NCI-H2081 (cell line): ENCODE measurements at places on chromosomes 5 and 9.

DNA sequence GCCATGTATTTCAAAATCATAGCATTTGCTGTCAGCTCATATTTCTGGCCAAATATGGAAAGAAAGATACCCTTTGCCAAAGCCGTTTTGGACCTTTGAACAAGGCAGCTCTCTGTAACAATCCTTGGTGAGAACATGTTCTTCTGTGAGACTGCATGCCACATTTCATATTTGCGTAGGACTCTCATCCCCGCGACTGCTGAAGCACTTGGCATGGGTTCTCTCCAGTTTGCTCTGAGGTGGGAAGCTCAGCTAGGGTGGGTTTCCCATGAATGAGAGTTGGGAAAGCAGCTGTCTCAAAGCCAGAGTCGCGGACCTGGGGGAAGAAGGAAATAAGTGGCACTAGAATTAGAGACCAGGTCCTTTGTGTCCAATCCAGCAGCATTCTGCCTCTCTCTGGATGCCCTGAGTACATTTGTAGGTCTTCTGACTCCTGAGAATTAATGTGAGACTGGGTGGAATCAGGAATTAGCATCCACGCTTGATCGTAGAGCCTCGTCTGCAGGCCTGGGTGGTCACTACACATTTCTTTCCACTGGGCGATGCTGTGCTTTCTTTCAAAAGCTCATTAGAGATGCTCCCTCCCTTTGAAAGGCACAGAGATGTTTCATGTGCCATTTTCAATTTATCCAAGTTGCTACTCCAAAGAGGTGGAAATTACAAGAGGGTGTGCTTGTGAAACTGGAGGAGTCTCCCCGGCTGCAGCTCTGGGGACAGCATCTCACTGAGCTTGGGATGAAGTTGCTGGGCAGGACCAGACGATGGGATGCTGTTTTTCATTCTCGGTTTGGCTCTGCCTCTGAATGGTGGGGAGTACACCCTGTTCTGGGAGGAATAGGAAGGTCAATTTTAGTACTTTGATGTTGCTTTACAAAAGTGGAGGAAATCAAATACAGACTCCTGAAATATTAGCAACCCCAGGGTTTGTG is 197.2 kb downstream of the GADD45G start:
- no peak for DNase-seq

DNA sequence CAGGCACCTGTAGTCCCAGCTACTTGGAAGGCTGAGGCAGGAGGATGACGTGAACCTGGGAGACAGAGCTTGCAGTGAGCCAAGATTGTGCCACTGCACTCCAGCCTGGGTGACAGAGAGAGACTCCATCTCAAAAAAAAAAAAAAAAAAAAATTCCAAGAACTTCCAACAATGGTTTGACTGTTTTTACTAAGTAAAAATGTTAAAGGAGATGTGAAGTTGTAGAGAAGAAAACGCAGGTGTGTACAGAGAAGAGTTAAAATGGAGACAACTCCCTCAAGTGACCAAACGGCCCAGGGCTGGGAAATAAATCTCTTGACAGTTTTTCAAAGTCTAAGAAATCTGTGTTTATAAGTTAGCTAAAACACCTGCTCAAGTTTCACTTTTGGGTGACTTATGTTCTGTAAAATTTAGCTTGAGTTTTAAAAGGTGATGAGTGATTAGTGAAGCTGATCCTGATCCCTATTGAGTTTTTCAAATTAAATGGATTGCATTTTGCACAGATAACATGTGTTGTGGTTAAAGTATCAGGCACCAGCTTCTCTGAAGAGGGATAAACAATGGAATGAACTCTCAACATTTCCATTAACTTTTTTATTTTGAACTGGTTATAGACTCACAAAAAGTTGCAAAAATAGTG is 255.2 kb upstream of the CD180 start:
- no peak for DNase-seq

DNA sequence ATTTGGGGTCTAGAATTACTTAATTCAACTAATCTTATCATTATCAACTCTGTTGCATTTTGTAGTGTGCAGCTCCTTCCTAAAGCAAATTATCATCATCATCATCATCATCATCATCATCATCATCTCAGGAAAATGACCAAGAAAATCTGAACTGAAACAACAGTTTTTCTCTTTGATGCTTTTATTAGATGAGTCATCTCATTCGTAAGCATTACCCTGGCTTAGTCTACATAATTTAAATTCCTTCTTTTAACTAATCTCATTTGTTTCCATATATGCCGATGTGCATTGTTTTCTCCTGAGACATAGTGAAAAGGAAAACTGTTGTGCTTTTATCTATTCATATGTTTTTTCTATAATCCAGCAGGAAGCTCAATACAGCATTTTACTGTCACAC is 173.0 kb upstream of the PDE4D start:
- DNase-seq, result no peak

DNA sequence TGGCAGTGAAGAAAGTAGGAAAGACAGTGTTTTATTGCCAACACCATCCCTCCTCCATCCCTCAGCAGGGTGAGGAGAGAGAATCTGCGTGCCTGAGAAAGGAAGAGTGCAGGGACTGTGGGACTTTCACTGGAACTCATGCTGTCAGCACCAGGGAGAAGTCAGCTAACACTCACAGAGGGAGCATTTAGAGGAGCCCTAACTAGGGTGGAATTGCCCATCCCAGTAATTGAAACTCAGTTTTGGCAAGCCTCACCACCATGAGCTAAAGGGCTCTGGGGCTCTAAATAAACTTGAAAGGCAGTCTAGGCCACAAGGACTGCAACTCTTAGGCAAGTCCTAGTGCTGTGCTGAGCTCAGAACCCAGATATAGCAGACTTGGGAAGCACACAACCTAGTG is 622.3 kb downstream of the SEMA5A start:
- no peak for DNase-seq

DNA sequence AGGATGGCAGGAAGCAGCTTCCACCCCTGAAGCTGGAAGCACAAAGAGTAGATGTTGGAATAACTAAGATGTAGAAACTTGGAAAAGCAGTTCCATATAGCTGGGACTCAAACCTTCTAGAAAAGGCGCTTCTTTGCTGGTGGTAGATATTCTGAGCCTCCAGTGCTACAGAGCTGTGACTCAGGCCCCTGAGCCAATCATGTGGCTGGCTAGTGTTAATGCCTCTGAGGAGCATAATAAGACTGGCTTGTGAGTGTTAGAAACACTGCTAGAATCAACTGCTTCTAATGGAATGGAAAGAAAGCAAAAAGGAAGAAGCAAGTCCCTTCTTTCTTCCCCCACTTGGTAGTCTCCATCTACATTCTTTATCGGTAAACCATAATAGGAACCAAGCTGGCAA is 234.2 kb upstream of the DMAC1 start:
- no peak for DNase-seq

DNA sequence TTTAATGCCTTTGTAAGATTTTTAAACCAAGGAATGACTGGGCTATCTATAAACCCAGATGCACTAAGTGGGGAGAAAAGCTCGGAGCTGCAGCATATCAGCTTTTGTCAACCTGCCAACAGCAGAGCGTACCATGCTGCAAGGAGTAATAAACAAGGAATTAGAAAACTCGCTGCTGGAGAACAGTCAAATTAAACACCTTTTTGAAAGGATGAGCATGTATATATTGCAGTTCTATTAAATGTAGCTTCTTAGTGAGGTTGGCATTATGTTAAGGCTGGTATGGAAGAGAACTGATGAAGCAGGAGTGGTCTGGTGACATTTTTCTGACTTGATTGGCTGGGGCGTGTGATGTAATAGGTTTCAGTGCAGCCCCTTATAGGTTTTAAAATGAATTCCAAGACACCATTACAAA is 74.7 kb downstream of the PIK3R1 start:
- DNase-seq, result no peak

DNA sequence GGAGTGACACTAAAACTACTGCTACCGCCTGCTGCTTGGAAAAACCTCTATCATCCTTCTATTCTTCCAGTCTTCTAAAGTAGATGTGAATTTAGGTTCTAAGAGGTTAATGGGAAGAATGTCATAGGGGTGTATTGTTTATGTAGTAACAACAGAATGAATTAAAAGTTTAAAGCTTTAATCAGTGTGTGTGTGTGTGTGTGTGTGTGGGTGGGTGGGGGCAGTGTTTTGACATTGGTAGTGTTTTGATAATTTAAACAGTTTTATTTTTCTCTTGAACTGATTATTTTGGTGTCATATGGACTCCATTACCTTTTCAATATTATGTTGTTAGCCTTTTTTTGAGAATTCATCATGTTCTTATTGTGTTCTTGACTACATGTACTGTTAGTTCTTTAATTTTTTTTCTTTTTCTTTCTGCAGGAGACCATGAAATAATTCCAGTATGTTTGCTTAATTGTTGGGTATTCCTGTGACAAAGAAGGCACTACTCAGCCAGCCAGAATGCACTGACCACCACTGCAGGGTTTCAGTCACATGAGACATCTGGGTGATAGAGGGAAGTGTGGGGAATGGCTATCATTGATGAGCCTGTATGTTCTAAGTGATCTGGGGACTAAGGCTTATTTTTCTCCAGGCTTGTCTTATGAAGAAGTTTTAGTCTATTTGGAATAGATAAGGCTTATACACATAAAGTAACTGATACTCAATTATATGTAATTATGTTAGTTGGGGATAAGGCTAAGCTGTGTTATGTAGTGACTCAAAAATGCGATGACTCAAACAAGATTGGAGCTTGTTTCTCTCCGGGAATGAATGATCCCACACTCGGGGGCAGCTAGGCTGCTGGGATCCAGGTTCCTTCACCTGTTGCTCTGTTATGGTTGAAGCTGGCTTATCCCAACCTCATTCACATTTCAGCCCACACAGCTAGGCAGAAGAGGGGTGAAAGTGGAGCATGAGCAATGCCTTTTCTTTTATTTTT is 50.2 kb upstream of the ACTBL2 start:
- no peak for DNase-seq

- DNase-seq, result no peak
Observed at GRCh38 chr9:16954040-16954439, 83.6 kb upstream of the BNC2 start.

GRCh38 chr5:73176250-73176649 is 3.3 kb downstream of the TMEM174 start:
- no peak for DNase-seq

DNA sequence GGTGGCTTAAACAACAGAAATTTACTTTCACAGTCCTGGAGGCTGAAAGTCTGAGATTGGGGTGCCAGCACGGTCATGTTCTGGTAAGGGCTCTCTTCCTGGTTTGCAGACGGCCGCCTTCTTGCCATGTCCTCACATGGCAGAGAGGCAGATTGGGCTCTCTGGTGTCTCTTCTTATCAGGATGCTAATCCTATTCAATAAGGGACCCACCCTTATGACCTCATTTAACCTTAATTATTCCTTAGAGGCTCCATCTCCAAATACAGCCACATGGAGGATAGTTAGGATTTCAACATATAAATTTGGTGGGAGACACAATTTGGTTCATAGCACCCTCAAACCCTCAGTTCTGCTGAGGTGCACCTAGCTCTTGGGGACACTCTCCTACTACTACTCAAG is 180.4 kb downstream of the DAB2IP start:
- DNase-seq, result no peak

DNA sequence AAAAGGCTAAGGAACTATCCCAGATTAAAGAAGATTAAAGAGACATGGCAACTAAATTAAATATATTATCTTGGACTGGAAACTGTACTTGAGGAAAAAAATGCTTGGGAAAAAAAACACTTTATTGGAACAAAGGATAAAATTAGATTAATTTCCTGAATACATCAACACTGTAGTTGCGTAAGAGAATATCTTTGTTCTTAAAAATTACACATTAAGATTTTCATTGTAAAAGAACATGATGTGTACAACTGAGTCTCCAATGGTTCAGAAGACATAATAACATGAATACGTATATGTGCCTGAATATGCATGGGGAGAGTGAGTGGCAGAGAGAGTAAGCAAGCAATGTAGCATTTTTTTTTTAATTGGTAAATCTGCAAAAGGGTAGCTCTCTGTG is 2.8 kb downstream of the AP3B1 start:
- DNase-seq, result no peak

GRCh38 chr9:81028504-81028903 is 660.8 kb downstream of the TLE1 start:
- no peak for DNase-seq

DNA sequence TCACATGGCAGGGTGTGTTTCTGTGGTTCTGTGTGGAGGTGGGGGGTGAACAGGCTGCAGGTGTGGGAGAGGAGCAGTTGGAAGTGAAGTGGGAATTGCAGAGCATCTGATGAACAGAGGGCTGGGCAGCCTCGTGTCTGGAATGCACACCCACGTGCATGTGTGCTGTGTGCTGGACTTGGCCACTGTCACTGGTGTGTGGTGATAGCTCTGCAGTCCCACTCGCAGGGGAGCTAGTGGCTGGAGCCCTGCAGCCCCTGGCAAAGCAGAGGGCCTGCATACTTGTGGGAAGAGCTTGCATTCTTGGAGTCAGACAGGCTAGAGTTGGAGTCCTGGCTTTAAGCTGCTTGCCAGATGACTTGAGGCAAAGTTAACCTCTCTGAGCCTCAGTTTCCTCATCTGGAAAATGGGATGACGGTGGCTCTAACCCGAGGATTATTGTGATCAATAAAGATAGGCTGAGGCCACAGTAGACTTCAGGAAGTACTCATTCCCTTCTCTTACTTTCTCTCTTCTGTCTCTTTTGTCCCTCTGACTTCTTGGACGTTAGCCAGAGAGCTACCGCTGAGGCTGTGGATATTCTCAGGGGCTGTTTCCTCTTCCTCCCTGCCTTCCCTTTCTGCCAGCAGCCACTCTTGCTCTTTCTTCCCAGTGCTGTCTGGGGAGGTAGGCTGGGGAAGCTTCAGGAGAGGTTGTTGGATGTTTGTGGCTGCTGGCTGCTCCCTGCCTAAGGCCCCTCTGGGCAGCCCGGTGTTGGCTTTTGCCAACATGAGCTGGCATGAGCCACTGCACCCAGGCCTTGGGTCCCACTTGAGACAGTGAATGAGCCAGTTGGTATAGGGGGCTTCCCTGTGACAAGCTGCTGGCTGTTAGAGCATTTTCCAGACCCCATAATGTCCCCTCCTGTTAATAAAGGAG is 18.3 kb downstream of the PSAT1 start:
- DNase-seq, result no peak

DNA sequence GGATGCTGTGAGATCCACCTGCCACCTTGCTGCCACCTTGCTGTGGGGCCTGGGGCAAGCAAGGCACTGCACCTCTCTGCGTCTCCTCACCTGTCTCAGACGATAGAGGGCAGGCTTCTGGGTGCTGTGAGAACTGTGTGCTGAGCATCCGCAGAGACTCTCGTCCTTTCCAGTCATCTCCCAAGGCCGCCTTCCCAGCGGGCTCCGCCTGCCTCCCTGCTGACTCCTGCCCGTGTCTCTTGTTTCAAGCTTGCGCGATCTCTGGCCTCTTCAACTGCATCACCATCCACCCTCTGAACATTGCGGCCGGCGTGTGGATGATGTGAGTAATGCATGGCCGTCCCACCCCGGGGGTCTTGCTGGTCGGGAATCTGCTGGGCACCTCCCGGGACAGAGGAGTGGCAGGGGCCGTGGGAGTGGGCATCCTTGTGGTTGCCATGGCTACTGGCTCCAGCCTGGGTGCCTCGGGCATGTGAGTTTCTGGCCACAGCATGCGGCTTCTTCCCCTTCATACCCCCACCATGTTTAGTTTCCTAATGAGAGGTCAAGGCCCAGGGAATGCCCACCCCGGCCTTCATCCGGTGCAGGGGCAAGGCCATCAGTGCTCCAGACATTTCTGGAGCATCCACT is 3.6 kb downstream of the CACFD1 start:
- DNase-seq, result no peak
